Stimulated activated CD4-positive, alpha-beta T cell treated with anti-CD3 and anti-CD28 coated beads, Interleukin-1b, Interleukin-23, amount 100 ng/mL, for 4 hours (primary cell): ENCODE measurements at places on chromosomes 5 and 9.

- DNase-seq = no peak
Measured at GRCh38 chr9:107707428-107707837, 217.9 kb upstream of the KLF4 start.

DNA sequence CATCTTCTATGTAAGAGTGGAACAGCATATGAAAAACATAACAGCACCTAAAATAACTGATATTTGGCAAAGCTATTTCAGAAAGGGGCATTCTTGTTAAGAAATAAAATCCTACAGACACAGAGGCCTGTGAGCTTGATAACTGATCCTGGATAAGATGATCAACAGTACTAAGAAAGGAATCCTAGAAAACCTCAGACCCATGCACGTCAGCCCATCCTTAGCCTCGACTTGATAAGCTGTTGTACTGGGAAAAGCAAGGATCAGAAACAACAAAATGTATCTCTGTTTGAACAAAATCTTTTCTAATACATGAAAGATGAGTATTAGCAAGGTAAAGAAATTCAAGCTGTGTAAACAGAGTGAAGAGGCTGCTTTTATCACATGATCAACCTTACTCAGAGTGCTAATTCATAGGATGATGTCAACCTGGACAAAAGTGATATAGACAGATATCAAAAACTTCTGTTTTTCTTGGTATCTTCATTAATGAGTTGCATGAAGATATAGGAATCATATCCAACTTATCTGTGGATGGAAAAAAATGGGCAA, 15.2 kb downstream of the LIFR start:
- DNase-seq = no peak

GRCh38 chr5:56685503-56686217, 129.7 kb upstream of the MAP3K1 start:
- no peak for DNase-seq

DNA sequence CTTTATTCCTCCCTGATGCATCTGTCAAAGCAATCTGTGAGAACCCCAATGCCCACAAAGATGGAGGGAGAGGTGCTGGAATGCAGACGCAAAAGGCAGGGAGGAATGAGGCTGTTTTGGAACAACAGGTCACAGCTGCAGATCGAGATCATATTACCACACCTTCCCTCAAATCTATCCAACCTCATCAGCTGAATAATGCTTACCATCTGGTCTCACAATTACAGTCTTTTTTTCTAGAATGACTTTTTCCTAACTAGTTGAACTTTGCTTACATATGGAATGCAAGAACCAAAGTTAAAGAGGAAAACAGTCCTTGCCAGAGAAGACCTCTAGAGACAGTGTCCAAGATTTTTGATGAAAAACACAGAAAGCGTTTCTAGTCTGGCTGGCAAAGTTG, 158.1 kb downstream of the LPAR1 start:
- no peak for DNase-seq

DNA sequence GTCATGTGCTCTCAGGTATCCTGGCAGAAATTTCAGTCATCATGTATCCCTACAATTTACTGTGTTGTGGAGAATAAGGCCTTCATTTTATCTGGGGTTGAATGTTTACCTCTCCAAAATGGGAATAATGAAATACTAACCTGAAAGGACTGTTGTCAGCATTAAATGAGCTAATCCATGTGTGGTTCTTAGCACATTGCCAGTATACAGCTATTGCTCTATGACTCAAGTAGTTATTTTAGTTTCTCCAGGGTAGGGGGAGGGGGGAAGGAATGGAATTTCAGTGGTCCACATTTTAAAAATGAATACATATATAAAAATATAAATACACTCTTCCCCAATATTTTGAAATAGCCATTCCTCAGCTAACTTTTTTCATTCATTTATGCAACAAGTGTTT, 3.5 kb downstream of the PAM start:
- no peak for DNase-seq
